ENCODE measurements at places on chromosomes 11 and 22. TPM values are rescaled to one million over a fixed set of nuclear protein-coding genes. Genes with fewer than 3 reads are reported as not detected.

USH1C gene
- polyA plus RNA-seq = 81.8 TPM

GRCh38 chr11:70805971-70806370, 407.6 kb downstream of the CTTN start:
- DNase-seq = no peak

- no peak for DNase-seq
Observed at GRCh38 chr11:123381149-123381548, 48.9 kb upstream of the GRAMD1B start.

GRCh38 chr11:75454987-75455386, 22.0 kb upstream of the KLHL35 start:
- DNase-seq = no peak

NAALAD2 gene
- 39.8 TPM for polyA plus RNA-seq

GRCh38 chr22:27919942-27920755, 1.1 kb upstream of the PITPNB start:
- DNase-seq = peak; percentile 46

- DNase-seq = no peak
Observed at GRCh38 chr22:19183216-19183615, 4.7 kb upstream of the SLC25A1 start.

DNA sequence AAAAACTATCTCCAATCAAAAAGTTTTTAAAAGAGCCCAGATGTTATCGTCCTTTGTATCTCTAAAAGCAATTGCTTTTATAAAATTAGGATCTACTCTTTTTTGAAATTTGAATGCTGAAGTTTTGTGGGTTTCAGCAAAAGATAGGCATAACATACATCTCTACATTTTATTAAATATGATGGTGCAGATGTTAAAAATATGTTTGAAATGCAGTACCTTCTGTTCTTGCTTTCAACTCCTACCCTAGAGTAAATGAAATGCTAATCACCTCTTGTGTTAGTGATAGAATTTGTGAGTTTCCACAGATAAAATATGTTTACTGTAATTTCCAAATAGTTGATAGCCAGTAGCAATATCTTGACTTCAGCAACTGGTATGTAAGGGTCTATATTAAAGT, 95.7 kb upstream of the VPREB1 start:
- DNase-seq = no peak

- no peak for DNase-seq
Observed at GRCh38 chr11:76803023-76803422, 19.9 kb downstream of the TSKU start.

SERPING1 gene
- 137 TPM for polyA plus RNA-seq

LBHD1 gene
- polyA plus RNA-seq = 9.0 TPM

TIGD3 gene
- 0.60 TPM for polyA plus RNA-seq

- DNase-seq = no peak
Observed at GRCh38 chr11:56848141-56848809, 99.8 kb upstream of the OR9G4 start.

- no peak for DNase-seq
Observed at GRCh38 chr11:9057888-9058287, 33.5 kb downstream of the SCUBE2 start.

DNA sequence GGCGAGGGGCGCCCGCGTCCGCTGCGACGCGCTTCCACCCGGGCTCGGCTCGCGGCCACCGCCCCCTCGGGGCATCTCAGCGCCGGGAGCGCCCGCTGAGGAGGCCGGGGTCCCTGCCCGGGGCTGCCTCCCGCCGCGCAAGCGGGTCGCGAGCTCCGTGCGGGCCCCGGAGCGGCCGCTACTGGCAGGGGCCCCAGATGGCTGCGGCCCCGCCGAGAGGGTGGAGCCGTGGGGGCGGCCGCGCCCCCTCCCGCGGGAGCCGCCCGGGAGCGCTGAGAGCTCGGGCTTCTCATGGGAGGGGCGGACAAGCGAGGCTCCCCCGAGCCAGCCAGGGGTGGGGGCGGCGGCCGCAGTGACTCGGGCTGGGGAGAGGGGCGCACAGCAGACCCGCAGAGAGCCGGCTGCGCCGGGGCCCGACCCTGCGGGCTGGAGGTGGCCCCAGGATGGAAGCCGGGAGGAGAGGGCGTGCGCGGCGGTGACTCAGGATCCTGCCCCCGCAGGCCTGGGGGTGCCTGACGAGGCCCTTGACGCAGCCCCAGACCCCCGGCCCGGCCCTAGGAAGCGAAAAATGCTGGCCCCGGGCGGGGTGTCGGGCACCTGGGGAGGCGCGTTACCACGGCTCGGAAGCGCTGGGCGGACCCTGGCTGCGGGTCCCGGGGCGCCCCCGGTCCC, 603 bp upstream of the ZFTA start:
- DNase-seq = no peak

TSSK2 gene
- not detected for polyA plus RNA-seq

- DNase-seq = peak; percentile 12
Observed at GRCh38 chr11:85076535-85077330, 550.4 kb downstream of the DLG2 start.

Measured in left kidney (tissue), 8 donors.